ENCODE measurements at places on chromosomes 7 and 10. TPM values are rescaled to one million over a fixed set of nuclear protein-coding genes. Genes with fewer than 3 reads are reported as not detected.

The SUN3 gene
- not detected for total RNA-seq

The ELAPOR2 gene
- total RNA-seq, result 4.1 TPM

The AGMO gene
- not detected for total RNA-seq

The MOGAT3 gene
- total RNA-seq, result not detected

The PTN gene
- total RNA-seq, result not detected

The IKZF1 gene
- total RNA-seq, result 486 TPM

The ANKRD22 gene
- total RNA-seq, result not detected

The TRIL gene
- not detected for total RNA-seq

The ANKRD30A gene
- not detected for total RNA-seq

The TBRG4 gene
- total RNA-seq, result 119 TPM

The ARL5B gene
- 14.1 TPM for total RNA-seq

The SLC13A1 gene
- total RNA-seq, result 0.05 TPM

The CRYGN gene
- not detected for total RNA-seq

The HKDC1 gene
- total RNA-seq, result 1.3 TPM

The AOAH gene
- 46.0 TPM for total RNA-seq

The WDR86 gene
- not detected for total RNA-seq

The OR2A7 gene
- total RNA-seq, result 3.9 TPM

The MMD2 gene
- not detected for total RNA-seq

The BAZ1B gene
- total RNA-seq, result 105 TPM

The CPA1 gene
- total RNA-seq, result not detected

The ZNF33A gene
- 31.8 TPM for total RNA-seq

The SMNDC1 gene
- 33.6 TPM for total RNA-seq

The LIPK gene
- not detected for total RNA-seq

The LRRD1 gene
- total RNA-seq, result not detected

The DNTT gene
- not detected for total RNA-seq

The HOXA7 gene
- not detected for total RNA-seq

The VWA2 gene
- not detected for total RNA-seq

The SPDYE11 gene
- not detected for total RNA-seq

The MKX gene
- total RNA-seq, result 0.68 TPM

The BMS1 gene
- total RNA-seq, result 21.0 TPM

The GPR26 gene
- not detected for total RNA-seq

The TMEM139 gene
- 0.89 TPM for total RNA-seq
